ENCODE measurements at places on chromosomes 12 and 14.

- no peak for DNase-seq
Measured at GRCh38 chr12:131346555-131347344, 364.1 kb upstream of the SFSWAP start.

- DNase-seq, result no peak
Measured at GRCh38 chr12:101992091-101992490, 69.7 kb downstream of the WASHC3 start.

DNA sequence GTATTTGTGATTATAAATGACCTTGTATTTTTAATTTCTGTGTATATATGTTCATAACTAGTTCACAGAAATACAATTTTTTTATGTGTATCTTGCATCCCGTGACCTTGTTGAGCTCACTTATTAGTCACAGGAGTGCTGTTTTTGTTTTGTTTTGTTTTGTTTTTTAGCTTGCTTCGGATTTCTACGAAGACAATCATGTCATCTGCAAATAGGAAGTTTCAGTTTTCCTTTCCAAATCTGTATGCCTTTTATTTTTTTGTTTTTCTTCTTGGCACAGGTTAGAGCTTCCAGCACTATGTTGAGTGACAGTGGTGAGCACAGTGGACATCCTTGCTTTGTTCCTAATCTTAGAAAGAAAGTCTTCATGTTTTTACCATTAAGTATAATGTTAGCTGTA, 229.2 kb upstream of the GARIN6 start:
- no peak for DNase-seq

GRCh38 chr12:57815177-57816000, 3.1 kb downstream of the AVIL start:
- no peak for DNase-seq

- no peak for DNase-seq
Measured at GRCh38 chr12:97435153-97435552, 27.5 kb upstream of the RMST start.

- DNase-seq, result no peak
Measured at GRCh38 chr12:31105668-31106067, 32.0 kb downstream of the DDX11 start.

DNA sequence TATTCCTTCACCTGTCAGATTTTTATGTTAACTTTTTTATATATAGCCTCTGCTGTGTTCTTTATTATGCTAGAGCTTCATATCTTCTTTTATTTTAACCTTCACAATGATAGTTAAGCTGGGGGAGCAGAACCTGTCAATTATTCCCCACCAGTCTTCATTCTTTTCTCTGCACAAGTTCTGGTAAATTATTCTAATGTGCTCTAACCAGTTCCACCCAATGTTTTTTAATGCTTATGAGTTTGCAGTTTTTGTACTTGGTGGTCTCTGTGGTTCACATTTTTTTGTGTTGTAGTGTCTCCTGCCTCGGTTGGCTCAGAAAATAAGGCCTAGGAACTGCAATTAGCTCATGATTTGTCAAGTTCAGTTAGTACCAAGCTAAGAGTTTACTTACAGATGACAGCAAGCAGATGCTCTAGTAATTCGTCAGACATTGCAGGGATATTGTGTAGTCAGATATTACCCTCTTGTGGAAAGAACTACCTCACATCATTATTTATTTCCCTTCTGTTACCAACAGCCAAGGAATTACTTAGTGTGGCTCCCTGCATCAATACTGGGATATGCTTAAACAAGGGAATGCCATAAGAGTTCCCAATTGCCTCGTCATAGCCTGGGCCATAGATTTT, 14.5 kb downstream of the DYRK2 start:
- no peak for DNase-seq

DNA sequence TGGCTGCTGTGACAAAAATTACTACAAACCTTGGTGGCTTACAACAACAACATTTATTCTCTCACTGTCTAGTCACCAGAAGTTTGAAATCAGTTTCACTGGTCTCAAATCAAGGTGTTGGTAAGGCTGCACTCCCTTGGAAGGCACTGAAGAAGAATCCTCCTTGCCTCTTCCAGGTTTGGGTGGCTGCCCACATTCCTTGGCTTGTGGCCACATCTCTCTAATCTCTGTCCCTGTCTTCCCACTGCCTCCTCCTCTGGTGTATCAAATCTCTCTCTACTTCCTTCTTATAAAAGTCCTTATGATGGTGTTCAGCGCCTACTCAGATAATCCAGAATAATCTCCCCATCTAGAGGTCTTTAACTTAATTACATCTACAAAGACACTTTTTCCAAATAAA, 31.0 kb downstream of the PLCZ1 start:
- no peak for DNase-seq

DNA sequence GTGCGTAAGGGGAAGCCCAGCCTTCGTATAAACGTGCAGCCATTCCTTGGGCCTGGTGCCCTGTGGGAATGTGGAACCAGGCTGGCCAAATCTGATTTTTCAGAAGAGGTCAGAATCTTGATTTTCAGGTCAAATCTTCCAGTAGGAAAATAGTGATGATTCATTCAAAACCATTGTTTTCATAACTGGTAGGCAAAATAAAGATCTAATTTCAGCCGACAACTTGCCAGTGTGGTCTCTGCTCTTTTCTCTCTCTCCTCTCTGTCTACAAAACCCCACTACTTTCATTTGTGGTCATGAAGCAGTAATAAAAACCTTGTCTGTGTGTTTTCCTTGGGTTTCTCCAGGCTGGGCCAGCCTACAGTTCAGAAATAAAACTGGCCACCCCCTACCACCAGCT, 135.1 kb downstream of the RBM19 start:
- no peak for DNase-seq

DNA sequence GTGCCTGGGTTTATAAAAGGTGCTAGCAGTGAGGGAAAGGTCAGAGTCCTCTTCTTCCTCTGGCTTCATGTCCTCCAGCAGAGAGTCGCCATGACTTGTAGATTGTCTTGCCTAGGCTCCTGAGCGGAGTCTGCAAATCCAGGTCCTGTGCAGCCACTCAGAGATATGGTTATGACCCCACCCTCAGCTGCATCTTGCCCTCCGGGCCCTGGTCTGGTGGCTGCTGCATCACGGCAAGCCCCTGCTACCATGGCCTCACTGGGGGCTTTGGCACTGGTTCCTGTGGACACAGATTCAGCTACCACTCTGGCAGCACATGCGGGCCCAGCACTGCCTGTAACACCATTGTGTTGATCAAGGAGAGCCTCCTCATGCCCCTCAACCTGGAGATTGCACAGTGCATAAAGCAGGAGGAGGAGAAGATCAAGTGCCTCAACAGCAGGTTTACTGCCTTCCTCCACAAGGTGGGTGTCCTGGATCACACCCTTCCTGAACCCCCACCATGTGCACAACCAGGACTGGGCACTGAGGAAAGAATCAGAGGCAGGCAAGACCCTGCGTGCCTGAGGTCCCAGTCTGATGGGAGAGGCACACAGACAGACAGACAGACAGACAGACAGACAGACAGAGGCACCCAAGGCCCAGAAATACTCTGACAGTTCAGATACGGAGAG, 10.5 kb upstream of the KRT86 start:
- DNase-seq, result no peak

DNA sequence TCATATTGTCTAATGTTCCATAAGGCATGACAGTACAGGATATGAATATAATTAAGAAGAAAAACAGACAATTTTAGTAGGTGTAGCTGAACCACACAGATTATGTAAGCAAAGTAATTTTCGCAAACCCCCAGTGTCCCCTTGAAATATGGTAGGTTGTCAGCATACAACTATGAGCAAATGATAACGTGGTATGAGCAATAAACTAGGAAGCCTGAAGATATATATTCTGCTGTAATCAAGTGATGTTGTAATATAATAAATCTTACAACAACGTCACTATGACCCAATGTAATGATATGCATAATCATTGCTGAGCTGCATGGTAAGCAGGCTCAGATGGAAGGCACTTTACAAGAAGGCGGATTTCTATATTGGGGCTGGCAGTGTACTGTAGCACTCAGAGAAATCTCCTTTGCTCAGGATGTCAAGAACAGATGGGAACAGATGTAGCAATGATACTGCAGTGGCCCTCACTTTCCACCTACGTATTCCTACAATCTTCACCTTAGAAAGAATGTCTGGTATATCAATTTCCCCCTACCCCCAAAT, 47.8 kb upstream of the MYF6 start:
- no peak for DNase-seq

- DNase-seq, result no peak
Measured at GRCh38 chr12:3727877-3728632, 24.9 kb downstream of the CRACR2A start.

- DNase-seq, result no peak
Measured at GRCh38 chr12:94587266-94588241, 62.8 kb downstream of the TMCC3 start.

- no peak for DNase-seq
Measured at GRCh38 chr12:26800347-26800746, 32.6 kb downstream of the ITPR2 start.

- DNase-seq, result no peak
Measured at GRCh38 chr12:18576104-18576626, 161.6 kb downstream of the PLCZ1 start.

DNA sequence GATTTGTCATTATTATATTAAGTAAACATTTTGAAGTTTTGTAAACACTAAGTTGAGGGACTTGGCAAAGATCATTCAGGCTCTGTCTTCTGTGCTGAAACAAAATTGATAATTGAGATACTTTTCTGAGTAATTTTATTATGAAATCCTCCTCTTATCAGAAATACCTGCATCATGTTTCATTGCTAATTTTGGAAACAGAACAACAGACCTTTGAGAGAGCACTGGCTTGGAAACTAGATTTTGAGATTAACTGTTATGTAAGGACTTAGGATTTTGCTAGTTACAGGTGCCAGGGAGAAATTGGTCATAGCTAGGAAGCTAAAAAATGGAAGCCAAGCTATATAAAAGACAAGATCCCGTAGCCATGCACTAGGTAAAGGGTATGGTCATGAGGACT, 201.7 kb upstream of the DCN start:
- no peak for DNase-seq

DNA sequence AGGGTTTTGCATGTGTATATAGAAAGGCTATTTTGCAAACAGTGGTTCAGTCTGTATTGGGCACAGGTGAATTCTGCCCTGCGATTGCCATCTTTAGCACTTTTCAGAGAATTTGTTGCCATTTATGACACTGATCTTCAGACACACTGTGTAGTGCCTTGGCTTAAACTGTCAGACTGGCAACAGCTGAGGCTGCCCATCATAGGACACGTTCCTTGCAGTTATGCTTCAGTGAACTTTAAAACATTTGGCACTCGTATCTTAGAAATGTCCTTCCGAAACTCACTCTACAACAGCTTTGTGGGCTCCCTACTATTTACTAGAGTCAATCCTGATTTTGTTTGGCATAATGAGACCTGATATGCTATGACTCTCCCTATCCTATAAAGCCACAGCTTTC, 29.1 kb downstream of the AP5M1 start:
- no peak for DNase-seq

Data from globus pallidus (tissue), 1 donor.